Spinal cord (tissue), 10 donors: ENCODE measurements at places on chromosomes 13 and 19. TPM values are rescaled to one million over a fixed set of nuclear protein-coding genes. Genes with fewer than 3 reads are reported as not detected.

The CYSLTR2 gene
- 1.9 TPM for polyA plus RNA-seq

The LPAR2 gene
- polyA plus RNA-seq = 67.1 TPM

The RSPH6A gene
- polyA plus RNA-seq = 0.09 TPM

The LYPD5 gene
- 8.5 TPM for polyA plus RNA-seq

The ZNF552 gene
- polyA plus RNA-seq = 11.6 TPM

The LGALS14 gene
- polyA plus RNA-seq = 0.57 TPM

The ZNF599 gene
- 13.9 TPM for polyA plus RNA-seq

The SYCN gene
- not detected for polyA plus RNA-seq

The FFAR2 gene
- 0.29 TPM for polyA plus RNA-seq

The LRP3 gene
- polyA plus RNA-seq = 130 TPM

The USHBP1 gene
- polyA plus RNA-seq = 5.3 TPM

The ZNF793 gene
- polyA plus RNA-seq = 44.8 TPM

The COL4A1 gene
- polyA plus RNA-seq = 162 TPM

The SYDE1 gene
- polyA plus RNA-seq = 10.6 TPM

The CYP4F3 gene
- polyA plus RNA-seq = 0.14 TPM

The TNNI3 gene
- 5.2 TPM for polyA plus RNA-seq

The KIRREL2 gene
- polyA plus RNA-seq = 3.5 TPM

The SLC39A3 gene
- 53.5 TPM for polyA plus RNA-seq

The ZFP36 gene
- polyA plus RNA-seq = 52.8 TPM

The NOVA2 gene
- polyA plus RNA-seq = 49.3 TPM

The ZNF296 gene
- polyA plus RNA-seq = 3.4 TPM

The RASGRP4 gene
- polyA plus RNA-seq = 1.5 TPM

The CRX gene
- 0.18 TPM for polyA plus RNA-seq

The IGFLR1 gene
- polyA plus RNA-seq = 10.9 TPM

The SBK2 gene
- not detected for polyA plus RNA-seq

The KIR2DL1 gene
- polyA plus RNA-seq = not detected

The CAMSAP3 gene
- polyA plus RNA-seq = 45.8 TPM

The KLK6 gene
- 15.4 TPM for polyA plus RNA-seq

The SLC25A41 gene
- 5.6 TPM for polyA plus RNA-seq

The DUS3L gene
- polyA plus RNA-seq = 22.9 TPM
